ENCODE measurements at places on chromosomes 3 and 15.
A peak's percentile ranks its signal among the peaks of the same experiment; 100 is the strongest.

GRCh38 chr15:33946152-33946551 is 22.1 kb upstream of the CHRM5 start:
- DNase-seq, result no peak

DNA sequence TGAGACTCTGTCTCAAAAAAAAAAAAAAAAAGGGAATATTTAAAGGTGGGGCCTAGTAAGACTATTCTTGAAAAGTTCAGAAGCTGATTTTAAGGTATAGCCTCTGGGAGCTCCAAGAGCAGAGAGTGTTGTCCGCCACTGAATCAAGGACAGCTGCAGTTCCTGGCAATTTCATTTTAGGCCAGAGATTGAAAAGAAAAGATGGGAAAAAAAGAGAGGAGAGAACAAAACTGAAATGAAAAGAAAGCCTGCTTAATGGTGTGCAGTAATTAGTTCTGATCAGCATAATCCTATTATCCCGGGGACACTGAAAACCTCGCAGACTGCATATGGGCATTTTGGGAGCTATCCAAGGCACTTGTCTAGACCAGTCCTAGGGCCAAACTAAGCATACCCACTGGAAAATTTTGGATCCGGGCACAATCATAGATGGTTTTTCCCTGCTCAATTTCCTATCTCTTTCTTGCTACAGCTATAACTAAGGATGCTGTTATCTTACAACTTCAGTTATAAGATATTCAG is 43.2 kb downstream of the EHHADH start:
- DNase-seq, result no peak

GRCh38 chr15:93694033-93694432 is 537.3 kb upstream of the MCTP2 start:
- peak; percentile 49 for DNase-seq

GRCh38 chr3:185176750-185177359 is 24.0 kb upstream of the C3orf70 start:
- DNase-seq, result peak; percentile 34

- peak; percentile 34 for DNase-seq
These were observed 482.4 kb upstream of the SGO1 start for GRCh38 chr3:20668411-20668810.

DNA sequence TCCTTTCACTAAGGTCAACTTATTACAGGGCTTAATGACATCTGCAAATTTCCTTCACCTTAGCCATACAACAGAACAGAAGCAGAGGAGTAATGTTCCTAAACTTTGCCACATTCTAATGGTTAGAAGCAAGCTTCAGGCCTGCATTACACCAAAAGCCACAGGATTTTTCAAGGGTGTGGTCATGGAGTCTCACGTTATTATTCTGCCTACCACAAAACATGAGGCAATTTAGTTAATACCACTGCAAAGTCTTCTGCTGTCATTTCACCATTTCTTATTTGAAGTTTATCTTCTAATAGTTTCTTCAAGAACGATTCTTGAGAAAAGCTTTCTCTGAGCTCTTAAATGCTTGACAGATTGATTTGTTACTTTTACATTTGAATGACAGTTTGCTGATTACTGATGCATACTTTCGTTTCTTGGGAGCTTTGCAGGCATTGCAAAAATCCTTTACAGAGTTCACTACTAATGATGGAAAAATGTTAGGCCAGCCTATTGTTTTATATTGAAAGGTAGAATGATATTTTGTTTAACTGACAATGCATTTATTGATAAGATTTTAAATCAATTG is 1257.1 kb downstream of the NSUN3 start:
- peak; percentile 55 for DNase-seq

GRCh38 chr3:6079561-6080179 is 781.2 kb upstream of the GRM7 start:
- no peak for DNase-seq

DNA sequence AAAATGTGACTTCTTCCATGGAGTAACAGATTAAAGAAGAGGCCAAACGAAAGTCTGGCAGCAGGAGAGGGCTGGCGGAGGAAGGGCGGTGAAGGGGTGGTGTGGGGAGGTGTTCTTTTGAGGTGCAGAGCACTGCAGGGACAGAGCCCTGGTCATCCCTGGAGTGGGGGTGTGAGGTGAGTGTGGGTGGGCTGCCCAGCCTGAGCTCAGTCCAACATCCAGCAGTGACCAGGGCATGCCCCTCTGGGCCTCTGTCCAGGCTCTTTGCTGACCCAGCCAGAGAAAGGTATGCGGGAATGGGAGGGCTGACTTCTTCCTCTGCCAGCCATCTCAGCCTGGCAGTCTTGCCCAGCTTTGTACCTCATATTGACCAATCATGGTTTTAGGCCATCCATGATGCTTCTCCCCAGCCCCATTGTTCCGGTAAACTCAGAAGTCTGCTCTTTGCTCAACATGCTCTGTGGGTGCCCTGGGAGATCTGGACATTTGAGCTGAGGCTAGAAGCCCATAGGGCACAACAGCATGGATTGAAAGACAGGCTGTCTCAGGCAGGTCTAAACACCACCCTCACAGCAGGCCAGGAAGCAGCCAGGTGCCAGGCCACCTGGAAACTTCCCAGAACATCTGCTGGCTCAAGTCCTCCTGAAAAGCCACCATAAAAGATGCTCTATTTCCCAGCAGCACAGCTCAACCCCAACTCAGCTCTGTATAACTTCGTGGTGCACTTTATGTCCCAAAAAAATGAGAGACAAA is 25.9 kb upstream of the CXCR6 start:
- no peak for DNase-seq

DNA sequence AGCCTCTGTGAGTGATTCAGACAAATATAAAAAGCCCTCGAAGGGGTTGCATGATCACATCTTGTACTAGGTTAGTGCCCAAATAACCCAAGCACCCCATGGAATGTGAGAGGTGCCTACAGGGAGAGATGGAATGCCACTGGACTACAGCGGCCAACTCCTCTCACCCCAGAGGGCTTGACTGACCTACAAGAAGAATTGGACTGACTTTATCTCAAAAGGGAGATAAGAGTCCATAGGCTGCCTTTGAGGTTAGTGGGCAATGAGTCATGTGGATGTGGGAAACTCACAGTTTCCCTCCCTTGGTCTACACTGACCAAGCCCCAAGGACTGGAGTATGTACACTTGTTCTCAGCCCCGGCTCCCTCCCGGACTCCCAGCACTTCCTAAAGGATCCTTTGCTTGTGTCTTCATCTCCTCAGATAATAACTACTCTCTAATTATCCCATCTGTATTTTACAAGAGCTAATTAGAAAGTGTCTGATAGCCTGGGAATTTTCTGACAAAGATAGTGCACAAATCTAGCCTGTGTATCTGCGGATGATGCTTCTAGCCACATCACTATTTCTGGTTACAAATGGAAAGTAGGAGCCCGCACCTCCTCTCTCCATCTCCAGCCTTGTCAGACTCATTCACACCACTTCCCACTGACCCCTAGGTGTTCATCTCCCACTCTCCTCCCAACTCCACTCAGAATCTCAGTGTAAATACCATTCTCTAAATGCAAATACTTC is 547.8 kb upstream of the TBL1XR1 start:
- DNase-seq, result no peak

DNA sequence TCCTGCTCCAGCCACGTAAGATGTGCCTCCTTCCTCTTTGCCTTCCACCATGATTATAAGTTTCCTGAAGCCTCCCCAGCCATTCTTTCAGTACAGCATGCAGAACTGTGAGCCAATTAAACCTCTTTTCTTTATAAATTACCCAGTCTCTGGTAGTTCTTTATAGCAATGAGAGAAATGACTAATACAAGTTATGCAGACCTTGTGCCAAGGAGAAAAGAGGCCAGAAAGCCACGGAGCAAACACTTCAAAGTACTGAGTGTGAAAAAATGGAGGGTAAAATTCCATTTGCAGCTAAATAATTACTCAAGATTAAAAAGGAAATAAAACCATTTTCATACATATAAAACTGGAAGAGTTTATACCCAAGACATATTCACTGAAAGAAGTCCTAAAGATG is 213.6 kb upstream of the LINGO1 start:
- no peak for DNase-seq

DNA sequence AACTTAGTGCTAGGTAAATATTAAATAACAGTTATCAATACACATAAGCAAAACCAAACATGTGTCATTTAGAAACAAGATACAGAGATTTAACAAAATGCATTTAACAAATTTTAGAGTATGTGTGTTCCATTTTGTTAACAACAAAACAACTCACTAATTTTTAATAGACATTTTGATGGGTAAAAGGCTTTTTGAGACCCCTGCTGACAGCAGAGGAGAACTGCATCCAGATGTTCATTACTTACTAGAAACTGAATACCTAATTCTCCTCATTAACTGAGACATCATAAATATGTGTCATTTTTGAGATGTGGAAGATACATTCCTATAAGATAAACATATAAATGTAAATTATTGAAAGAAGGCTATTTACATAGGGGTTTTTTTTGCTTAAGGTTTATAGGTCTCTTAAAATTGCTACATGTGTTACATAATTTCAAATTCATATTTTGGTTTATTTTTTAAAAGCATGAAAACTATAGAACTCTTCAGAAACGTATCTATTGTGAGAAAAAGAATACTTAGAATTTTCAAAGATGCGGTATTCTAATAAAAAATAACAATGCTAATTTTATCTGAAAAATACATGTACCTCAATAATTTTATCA is 1009.8 kb downstream of the TUSC7 start:
- DNase-seq, result peak; percentile 37

GRCh38 chr3:14583548-14584091 is 43.5 kb upstream of the GRIP2 start:
- DNase-seq, result peak; percentile 49

GRCh38 chr3:144187531-144188210 is 216.0 kb downstream of the DIPK2A start:
- DNase-seq, result peak; percentile 89

- DNase-seq, result no peak
These were observed 1306.3 kb upstream of the EPHA6 start for GRCh38 chr3:95508124-95508523.

- no peak for DNase-seq
These were observed 46.1 kb downstream of the RFTN1 start for GRCh38 chr3:16467393-16467792.

DNA sequence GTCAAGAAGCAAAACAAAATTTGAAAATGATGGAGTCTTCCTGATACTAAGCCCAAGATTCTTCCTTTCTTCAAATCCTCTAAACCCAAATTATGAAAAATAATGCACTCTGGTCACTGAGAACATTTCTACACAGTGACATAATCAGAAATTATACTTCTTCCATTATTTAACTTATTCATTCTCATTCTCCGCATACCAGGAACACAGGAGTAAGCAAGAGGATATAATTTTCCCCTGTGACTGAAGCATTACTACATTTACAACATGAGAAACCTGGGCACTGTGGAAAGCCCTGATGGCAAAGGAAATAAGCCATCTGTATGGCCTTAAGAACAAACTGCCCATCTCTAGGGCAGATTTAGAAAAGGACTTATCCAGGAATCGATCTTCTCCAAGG is 47.0 kb downstream of the EXD1 start:
- peak; percentile 22 for DNase-seq

DNA sequence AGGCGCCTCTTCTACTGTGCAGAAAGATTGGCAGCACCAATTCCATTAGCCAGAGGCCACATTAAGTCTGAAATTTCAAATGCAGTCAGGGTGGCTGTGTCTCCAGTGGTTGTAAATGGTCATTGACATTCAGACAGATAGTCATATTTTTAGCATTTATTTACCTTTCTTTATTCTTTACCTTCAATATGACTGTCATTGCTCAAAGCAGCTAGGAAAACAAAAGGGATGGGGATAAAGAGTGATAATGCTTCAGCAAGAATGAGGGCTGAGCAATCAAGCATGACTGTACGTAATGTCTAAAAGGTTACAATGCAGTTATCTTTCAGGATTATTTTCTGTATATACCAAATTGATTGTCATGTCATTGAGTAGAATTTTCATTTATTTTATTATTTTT is 360.4 kb downstream of the EFHB start:
- DNase-seq, result no peak

DNA sequence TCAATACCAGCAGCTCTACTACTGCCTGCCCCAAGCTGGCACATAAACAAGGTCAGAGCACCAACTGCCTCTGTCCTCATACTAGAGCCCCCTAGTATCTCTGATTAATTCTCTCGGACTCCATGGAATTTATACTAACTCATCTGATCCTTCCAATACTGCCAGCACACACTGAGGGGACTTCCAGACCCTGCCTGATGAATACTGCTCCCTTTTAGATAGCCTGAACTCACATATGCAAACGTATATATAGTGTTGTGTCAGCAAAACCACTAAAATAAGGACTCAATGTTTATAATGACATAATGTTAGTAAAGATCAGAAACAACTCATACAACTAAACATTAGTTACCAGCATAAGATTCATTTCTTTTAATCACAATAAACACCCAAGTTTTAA is 25.0 kb downstream of the CEP70 start:
- DNase-seq, result no peak

DNA sequence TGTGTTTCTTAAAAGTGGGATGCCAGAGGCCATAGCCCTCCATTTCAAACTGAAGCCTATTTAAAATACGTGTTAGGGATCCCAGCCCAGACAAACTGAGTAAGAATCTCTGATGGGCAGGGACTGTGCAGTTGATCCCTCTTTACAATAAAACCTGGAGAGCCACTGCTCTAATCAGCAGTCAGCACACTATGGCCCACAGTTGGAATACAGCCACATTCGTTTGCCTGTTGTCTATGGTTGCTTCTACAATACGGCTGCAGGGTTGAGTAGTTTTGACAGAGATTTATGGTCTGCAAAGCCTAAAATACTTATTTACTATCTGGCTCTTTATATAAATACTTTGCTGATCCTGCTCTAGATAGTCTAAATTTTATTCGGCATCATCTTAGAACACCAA is 32.4 kb downstream of the TJP1 start:
- no peak for DNase-seq

GRCh38 chr15:56734013-56734635 is 815 bp upstream of the ZNF280D start:
- no peak for DNase-seq

DNA sequence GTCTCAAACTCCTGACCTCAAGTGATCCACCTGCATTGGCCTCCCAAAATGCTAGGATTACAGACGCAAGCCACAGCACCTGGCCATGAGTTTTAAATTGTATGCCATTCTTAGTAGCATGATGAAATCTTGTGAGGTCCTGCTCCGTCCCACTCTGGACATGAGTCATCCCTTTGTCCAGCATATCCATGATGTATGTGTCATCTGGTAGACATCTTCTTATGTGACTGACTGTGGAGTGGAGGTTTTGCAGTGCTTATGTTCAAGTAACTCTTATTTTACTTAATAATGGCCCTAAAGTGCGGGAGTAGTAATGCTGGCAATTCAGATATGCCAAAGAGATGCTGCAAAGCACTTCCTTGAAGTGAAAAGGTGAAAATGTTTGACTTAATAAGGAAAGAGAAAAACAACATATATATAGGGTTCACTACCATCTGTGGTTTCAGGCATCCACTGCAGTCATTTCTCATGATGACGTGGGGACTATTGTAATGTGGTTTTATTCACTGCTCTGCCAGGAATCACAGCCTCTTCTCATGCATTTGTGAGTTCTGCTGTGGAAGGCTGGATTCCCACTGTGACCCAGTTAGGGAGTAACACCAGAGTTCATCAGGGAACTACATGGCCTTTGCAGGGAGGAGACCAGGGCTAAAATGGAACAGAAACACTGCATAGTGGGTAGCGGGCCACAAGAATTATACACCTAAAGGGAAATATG is 204.6 kb upstream of the STRIT1 start:
- peak; percentile 86 for DNase-seq

All from fibroblast of skin of right quadriceps (primary cell).